NCI-H1930 (cell line): ENCODE measurements at places on chromosomes 6 and 20.

GRCh38 chr20:62805711-62806382 lies 1.2 kb downstream of the OGFR start:
- DNase-seq = no peak

- DNase-seq = no peak
Observed at GRCh38 chr20:35311409-35311808, 19.2 kb upstream of the FAM83C start.

DNA sequence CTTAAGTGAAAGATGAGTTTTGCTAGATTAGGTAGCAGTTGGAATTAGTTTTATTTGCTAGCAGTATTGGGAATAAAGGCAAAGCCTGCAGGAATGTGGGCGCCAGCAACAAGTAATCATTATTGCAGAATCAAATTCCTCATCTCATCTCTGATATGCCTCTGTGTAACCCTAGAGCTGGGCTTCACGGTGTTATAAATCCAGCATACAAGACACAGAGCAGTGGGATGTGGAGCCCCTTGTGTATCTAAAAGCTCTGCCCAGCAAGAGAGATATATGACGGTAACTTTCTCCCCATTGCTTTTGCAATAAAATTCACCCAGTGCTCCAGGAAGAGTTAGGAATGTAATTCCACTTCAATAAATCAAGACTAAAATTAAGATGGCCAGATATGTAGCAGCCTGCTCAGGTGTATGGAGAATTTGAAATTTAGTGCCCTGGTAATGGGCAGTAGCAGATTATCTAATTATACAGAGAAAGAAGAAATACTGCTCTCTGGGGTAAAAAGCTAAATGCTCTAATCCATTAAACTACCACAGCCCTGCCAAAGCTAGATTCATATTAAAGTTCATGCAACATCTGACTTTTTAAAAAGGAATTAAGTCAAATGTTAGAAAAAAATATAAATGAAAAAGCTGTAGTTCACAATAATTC lies 5.6 kb upstream of the BLOC1S5 start:
- DNase-seq = no peak

DNA sequence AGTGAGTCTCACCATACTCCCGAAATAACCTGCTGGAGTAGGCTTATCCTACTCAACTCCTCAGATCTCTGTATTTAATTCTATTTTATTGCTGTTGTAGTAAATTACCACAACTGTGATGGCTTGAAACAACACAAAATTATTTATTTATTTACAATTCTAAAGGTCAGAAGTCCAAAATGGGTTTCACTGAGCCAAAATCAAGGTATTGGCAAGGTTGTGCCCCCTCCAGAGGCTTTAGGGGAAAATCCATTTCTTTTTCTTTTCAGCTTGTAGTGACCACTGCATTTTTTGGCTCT lies 869 bp upstream of the SLC17A2 start:
- no peak for DNase-seq

DNA sequence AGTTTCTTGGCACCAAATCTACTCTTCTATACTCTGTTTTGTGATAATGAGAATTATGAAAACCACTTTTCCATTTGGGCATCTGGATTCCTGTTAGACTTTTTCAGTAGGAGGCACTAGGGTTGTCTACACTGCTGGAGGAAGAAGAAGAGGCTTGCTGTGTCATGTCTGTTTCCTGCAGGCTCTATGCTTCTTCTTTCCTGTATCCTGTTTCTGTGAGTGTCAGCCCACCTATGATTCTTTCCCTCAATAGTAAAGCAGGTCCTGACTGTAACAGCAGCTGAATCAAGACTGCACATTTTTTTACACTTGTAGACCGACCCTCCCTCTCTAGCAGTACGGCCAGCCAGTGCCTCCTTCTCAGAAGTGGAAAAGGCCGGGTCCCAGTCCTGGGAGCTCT lies 603.9 kb downstream of the HDGFL1 start:
- no peak for DNase-seq
